ENCODE measurements at places on chromosomes 3 and 15.

DNA sequence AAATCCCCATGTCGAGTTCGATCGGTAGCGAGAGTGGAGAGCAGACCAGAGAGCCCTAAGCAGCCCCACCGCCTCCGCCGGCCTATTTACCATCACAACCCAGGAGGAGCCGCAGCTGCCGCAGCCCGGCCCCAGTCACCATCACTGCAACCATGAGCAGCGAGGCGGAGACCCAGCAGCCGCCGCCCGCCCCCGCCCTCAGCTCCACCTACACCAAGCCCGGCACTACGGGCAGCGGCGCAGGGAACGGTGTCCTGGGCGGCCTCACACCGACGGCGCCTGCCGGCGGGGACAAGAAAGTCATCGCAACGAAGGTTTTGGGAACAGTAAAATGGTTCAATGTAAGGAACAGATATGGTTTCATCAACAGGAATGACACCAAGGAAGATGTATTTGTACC, 89.5 kb upstream of the TPM1 start:
- no peak for DNase-seq

GRCh38 chr15:50275908-50276307, 10.4 kb upstream of the HDC start:
- no peak for DNase-seq

- DNase-seq: no peak
Observed at GRCh38 chr3:58084166-58084565, 75.9 kb downstream of the FLNB start.

- no peak for DNase-seq
Observed at GRCh38 chr15:95556866-95557225, 773.7 kb upstream of the NR2F2 start.

- no peak for DNase-seq
Observed at GRCh38 chr3:167736264-167736787, 805 bp downstream of the SERPINI1 start.

DNA sequence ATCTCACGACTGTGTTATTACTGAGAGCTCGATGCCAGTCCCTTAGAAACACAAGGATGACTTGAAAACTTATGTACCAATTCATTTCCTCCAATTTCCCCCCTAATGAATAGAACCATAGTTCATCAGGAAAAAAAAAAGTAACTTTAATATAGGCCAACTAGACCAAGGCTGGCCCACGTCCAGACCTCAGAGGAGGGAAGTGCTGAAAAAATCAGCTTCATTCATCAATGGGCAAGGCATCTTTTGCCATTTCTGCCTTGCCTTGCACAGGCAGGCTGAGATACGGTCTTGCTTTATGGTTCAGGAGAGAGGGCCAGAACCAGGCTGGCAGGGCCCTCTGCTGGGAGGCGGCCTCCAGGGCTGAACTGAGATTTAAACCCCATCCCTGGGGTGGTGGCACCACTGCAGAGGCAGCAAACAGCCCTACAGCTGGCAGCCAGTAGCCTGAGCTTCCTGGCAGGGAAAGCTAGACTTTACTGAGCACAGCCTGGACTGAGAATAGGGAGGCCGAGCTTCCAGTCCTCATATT, 104.1 kb upstream of the TNFAIP8L3 start:
- DNase-seq: no peak

- DNase-seq: no peak
Observed at GRCh38 chr3:128385080-128385832, 81.4 kb downstream of the DNAJB8 start.

DNA sequence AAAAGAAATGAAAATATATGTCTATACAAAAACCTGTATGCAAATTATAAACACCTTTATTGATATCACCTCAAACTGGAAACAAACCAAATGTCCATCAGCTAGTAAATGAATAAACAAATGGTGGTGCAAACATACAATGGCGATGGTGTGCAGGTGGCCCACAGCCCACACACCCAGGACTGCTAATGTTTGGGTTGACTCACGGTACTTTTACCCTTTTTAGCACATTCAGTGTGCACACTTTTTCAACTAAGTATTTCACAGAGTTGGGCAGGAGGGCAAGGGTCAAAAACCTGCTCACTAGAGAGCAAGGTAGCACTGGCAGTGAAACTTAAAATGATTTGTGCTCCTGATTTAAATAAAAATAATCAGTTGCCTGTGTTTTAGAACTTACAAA, 123.1 kb upstream of the BHLHE40 start:
- DNase-seq: no peak

GRCh38 chr3:187051066-187051465, 88.2 kb downstream of the RPL39L start:
- no peak for DNase-seq

- no peak for DNase-seq
Observed at GRCh38 chr3:174891524-174892203, 32.5 kb downstream of the NAALADL2 start.

GRCh38 chr3:38204599-38205471, 39.5 kb downstream of the OXSR1 start:
- DNase-seq: no peak

DNA sequence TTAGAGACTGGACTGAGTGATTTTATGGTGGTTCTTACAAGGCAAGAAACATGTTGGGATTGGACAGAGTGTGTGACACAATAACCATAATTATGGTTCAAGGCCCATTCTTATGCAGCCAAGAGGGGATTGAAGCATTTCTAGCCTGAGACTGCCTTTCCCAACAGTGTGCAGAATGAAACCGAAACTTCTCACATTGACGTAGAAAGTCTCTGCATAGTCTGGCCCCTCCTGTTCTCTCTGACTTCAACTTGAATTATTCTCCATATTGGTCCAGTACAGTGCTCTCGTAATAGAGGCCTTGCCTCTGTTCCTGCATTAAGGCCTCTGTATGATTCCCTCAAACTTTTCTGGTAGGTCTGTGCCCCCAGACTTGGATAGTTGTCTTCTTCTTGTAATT, 138.3 kb downstream of the DIPK2A start:
- DNase-seq: no peak

DNA sequence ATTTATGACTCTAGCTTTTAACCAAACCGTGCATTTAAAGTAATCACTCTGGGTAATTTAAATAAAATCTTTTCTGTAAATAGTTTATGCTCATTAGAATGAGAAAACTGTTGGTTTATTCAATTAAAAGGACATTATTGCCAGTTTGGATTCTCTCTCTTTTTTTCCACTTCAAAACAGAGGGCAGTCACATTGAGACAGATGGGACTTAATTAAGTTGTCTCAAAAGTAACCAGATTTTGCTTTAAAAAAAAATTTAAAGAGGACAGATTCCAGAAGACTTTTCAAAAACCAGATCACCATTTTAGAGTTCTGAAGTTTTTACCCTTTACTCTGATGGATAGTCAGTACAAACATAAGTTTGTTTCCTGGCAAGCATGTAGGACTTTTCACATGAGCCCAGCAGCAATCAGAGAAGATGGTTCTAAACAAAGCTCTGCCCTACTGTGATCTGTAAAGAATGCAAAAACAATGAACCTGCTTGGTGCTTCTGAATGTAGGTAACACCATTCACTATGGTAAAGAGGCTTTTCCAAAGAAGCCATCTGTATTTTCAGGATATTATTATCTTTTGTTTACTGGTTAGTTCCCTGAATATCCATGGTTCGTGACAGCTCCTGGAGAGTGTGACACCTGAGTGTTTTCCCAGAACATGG, 136.2 kb downstream of the LRTM1 start:
- DNase-seq: no peak

DNA sequence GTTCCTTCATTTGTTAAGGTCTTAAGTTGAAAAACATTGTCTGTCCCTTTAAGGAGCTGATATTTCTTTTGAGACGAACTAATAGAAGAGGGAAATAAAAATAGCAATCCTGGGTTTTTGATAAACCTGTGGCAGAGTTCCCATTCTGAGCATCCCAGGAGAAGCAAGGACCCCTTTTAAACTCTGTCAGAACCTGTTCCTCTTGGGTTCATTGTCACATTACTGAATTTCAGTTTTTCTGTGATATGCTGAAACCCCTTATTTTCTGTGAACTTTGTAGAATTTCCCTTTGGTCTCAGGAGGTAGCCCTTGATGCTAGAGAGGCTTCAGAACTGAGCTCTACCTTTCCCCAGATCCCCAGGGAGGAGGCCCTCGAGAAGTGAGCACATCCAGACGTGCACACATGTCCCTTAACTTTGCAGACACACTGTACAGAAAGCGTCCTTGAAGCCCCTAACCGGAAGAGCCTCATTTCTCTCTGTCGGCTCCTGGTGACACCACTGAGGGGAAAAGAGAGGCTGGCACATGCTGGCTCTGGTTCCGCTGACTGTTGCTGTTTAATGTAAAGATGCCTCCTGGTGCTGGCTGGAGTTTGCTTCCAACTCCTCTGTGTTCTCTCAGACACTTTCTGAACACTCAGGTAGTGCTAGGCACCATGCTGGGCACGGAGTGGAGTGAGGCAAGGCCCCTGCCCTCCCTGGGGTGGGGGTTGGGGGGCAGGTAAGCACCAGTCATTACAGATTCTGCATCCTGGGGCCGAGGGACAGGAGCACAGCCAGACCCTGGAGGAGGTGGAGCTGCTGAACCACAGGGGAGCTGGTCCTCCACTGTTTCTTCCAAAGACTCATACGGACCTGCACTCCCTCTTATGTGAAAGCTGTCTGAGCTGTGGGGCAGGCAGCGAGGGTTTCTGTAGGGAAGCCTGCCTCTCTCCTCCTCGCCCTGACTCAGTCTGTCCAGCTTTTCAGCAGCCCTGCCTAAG, 77.5 kb downstream of the CHDH start:
- no peak for DNase-seq

DNA sequence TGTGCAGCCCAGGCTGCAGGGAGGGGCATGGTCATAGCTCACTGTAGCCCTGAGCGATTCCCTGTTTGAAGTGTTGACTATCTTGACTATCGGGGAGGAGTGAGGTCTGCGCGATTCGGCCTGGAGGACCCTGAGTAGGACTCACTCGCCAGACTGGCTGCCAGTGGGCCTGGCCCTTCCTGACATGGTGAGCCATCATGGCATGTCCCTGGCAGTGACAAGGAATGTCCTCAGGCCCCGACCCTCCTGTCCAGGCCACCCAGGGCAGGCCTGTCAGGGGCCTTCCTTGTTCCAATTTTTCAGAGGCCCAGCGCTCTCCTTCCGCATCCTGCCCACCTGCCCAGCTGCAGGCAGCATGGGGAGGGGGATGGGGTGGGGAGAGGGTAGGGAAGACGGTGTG, 5.2 kb upstream of the OCA2 start:
- no peak for DNase-seq

DNA sequence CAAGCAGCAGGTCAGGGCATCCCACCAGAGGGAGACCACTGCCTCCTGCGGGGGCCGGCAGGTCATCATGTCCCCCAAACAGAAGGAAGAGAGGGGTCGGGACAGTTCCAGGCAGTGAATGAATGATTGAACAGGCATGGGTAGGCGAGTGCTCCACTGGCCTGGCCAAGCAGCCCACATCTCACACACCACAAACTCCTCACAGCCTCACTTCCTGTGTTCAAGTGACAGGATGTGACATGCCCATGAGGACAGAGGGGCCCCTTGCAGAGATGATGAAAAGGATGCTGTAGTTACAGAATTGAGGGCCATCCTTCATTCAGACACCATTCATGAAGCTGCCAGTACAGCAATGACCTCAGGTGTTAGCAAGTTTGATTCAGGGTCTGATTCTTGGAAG, 3.7 kb downstream of the IQSEC1 start:
- DNase-seq: no peak

- no peak for DNase-seq
Observed at GRCh38 chr3:61565569-61565968, 4.2 kb downstream of the PTPRG start.

GRCh38 chr3:187568171-187568570, 102.0 kb downstream of the SST start:
- no peak for DNase-seq

DNA sequence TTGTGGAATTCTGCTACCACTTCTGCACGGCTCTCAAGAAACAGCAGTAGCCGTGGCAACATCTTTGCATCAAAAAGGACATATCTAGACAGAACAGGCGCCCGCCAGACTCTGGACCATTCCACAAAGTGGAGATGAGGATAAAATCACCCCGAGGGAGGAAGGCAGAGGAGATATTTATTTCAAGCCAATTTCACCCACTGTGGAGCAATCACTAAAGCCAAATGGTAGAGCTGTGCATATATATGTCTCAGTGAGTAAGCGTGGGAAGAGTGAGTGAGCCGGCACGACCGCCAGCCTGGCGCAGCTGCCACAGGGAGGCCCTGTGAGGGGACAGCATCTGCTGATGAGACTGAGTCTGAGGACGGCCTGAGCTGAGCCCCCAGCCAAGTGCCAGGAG, 111.3 kb downstream of the MEGF11 start:
- DNase-seq: no peak

DNA sequence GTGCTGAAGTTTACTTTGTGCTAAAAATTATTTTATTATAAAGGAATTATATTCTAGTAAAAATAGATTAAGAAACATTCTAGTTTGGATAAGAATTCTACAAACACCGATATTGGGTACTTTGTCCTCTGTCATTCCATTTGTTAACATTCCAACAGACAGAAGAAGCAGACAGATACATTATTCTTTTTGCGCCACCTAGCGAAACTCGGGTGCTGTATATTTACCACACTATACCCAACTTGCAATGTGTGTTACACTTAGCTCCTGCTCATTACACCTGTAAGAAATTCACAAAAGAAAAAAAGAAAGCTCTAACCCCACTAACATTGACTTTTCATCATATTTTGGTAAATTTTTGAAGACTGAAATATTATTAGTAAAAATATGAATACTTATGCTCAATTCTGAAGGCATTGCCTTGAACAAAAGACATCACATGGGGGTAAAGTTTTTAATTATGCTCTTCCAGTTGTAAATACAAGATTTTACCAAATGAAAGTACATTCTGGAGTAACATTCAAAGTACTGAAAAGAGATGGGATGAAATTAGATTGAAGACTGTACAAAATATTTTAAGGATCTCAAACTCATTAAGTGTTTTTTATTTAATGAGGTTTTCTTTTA, 136.5 kb upstream of the MLF1 start:
- peak; percentile 1 for DNase-seq

GRCh38 chr3:62371720-62372591, 1.4 kb downstream of the FEZF2 start:
- no peak for DNase-seq

DNA sequence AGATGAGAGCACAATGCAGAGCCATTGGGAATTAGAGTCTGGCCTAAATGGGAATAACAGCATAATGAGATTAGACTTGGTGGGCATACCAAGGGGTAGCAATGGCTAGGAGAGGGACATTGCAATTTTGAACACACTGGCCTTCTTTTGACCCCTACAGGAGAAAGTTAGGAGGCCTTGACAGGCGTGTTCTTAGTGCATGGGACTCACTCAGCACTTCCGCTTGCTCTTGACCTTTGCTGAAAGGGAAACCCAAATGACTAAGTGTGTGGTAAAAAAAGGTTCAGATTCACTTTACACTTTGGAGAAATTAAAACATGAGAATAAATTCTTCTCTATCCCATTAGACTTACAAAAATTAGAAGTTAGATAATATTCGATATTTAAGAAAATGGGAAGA, 317.4 kb downstream of the DIPK2A start:
- no peak for DNase-seq

Data from stimulated activated naive CD4-positive, alpha-beta T cell (primary cell).